ENCODE measurements at places on chromosomes 3 and 15. TPM values are rescaled to one million over a fixed set of nuclear protein-coding genes. Genes with fewer than 3 reads are reported as not detected.

DNA sequence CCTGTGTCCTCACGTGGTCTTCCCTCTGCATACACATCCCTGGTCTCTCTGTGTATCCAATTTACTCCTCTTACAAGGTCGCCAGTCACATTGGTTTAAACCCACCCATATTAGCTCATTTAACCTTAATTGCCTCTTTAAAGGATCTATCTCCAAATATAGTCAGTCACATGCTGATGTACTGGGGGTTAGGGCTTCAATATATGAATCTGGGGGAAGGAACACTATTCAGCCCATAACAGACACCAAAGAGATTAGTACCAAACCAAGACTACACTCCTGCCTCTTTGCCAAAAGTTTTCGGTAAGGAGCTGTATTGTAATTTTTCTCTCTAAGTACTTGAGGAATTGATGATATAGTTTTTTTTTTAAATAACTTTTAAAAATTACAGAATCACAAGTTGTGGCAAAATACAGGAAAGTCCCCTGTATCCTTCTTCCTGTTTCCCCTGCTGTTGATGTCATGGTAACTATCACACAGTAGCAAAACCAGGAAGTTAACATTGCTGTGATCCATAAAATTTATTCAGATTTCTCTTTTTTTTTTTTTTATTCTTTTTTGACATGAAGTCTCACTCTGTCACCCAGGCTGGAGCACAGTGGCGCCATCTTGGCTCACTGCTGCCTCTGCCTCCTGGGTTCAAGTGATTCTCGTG is 67.8 kb downstream of the SLCO3A1 start:
- no peak overlapping the region for H3K4me3 ChIP-seq
- H3K4me1 ChIP-seq, result peaks cover 23% of the 10 kb centered on the region
- H3K36me3 ChIP-seq, result no peaks in the 10 kb centered on the region
- H3K27me3 ChIP-seq, result no peaks in the 10 kb centered on the region
- no peak for DNase-seq

- no peaks in the 10 kb centered on the region for H3K4me1 ChIP-seq
- no peak for DNase-seq
- no peaks in the 10 kb centered on the region for H3K36me3 ChIP-seq
- no peak overlapping the region for H3K4me3 ChIP-seq
These were observed 311.1 kb upstream of the KCNH8 start for GRCh38 chr3:18837137-18837755.

The FETUB gene
- total RNA-seq, result not detected

The ROPN1B gene
- total RNA-seq, result not detected

The ITPKA gene
- 0.53 TPM for total RNA-seq

Data from CD8-positive, alpha-beta memory T cell (primary cell).